Stimulated activated CD4-positive, alpha-beta T cell treated with anti-CD3 and anti-CD28 coated beads, Interleukin-1b, Interleukin-23, amount 100 ng/mL, for 1 hour (primary cell): ENCODE measurements at places on chromosomes 16 and 17.

- no peak for DNase-seq
Measured at GRCh38 chr16:79784007-79784406, 183.5 kb upstream of the MAF start.

GRCh38 chr17:40452216-40452787 is 9.1 kb downstream of the IGFBP4 start:
- DNase-seq = no peak

GRCh38 chr16:49833796-49834530 is 21.9 kb downstream of the ZNF423 start:
- no peak for DNase-seq

- DNase-seq = no peak
Measured at GRCh38 chr16:49439050-49439449, 65.4 kb downstream of the C16orf78 start.

GRCh38 chr17:7717756-7718350 is 309 bp downstream of the DNAH2 start:
- no peak for DNase-seq

- DNase-seq = no peak
Measured at GRCh38 chr17:73820686-73821448, 176.6 kb upstream of the SDK2 start.

DNA sequence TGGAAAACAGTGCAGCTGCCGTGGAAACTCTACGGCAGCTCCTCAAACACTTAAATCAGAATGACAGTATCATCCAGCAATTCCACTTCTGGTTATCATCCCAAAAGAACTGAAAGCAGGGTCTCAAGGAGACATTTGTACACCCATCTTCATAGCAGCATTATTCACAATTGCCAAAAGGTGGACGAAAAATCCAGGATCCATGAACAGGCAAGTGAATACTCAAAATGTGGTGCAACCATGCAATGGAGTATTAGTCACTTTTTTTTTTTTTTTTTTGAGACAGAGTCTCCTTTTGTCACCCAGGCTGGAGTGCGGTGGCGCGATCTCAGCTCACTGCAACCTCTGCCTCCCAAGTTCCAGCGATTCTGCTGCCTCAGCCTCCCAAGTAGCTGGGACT is 10.6 kb upstream of the AATK start:
- no peak for DNase-seq

DNA sequence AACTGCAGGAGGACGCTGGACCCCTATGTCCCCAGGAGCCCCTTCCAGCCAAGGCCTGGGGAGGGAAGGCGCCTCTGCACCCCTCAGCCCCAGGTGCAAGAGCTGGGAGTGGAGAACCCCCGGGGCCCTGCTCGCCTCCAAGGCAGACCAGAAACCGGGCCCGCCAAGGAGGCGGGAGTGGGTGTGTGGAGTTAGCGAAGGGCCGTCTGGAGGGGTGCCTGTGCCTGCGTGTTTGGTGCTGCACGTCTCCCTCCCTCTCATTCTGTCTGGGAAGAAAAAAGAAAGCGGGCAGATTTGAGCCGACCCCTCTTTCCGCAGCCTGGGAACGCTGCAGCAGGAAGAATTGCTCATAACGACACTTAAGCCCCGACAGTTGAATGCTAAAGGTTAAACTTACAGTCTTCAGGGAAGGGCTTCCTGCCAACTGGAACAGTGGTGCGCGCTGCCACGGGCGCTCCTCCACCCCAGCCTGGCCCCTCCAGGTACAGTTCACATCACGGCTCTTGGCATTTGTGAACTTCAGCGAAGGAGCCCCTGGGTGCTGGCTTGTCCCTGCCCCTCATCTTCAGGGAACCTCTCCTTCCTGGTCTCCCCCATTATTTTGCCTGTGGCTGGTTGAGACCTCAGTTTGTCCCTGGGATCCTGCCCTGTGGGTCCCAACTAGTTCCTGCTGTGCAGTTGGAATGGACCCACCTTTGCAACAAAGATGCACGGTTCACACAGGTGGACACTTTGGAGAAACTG is 19.2 kb upstream of the ZFHX3 start:
- no peak for DNase-seq

- DNase-seq = no peak
Measured at GRCh38 chr17:2700491-2701141, 10.9 kb downstream of the CLUH start.

DNA sequence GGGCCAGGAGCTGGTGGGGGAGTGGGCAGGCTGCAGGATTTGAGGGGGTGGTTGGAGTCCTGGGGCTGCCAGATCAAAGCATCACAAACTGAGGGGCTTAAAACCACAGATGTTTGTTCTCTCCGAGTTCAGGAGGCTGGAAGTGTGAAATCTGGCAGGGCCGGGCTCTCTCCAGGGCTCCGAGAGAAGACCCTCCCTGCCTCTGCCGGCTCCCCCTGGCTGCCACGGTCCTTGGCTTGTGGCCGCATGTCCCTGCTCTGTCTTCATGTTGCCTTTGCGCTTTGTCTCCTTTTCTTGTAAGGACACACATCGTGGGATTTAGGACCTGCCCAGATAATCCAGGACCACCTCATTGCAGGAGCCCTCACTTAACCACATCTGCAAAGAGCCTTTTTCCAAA is 139.8 kb upstream of the GSE1 start:
- no peak for DNase-seq

- DNase-seq = no peak
Measured at GRCh38 chr17:49490276-49490675, 4.8 kb upstream of the NGFR start.

GRCh38 chr16:22732400-22732799 is 81.6 kb upstream of the HS3ST2 start:
- DNase-seq = no peak

- DNase-seq = no peak
Measured at GRCh38 chr17:1322480-1322879, 43.0 kb downstream of the TRARG1 start.

GRCh38 chr17:8935191-8935590 is 30.3 kb downstream of the PIK3R5 start:
- no peak for DNase-seq

GRCh38 chr16:55212791-55213190 is 111.2 kb upstream of the IRX6 start:
- DNase-seq = no peak

GRCh38 chr16:47887496-47887895 is 268.3 kb downstream of the ABCC12 start:
- DNase-seq = no peak

DNA sequence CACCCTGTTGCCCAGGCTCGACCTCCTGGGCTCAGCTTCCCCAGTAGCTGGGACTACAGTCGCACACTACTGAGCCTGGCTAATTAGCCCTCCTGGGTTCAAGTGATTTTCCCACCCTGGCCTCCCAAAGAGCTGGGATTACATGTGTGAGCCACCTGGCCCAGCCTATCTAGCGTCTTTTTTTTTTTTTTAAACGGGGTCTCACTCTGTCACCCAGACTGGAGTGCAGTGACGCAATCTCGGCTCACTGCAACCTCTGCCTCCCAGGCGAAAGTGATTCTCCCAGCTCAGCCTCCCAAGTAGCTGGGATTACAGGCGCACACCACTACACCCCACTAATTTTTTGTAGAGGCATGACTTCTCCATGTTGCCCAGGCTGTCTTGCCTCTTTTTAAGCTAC is 33.3 kb downstream of the GLG1 start:
- DNase-seq = no peak

DNA sequence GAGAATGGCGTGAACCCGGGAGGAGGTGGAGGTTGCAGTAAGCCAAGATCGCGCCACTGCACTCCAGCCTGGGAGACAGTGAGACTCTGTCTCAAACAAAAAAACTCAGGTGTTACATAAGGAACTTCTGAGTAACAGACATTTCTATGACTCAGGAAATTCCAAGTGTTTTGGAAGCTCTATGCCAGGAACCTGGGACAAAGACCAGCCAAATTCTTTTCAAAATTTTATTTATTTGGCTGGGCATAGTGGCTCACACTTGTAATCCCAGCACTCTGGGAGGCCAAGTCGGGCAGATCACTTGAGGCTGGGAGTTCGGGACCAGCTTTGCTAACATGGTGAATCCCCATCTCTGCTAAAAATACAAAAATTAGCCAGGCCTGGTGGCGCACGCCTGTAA is 5.2 kb upstream of the SH2B1 start:
- DNase-seq = no peak

- DNase-seq = no peak
Measured at GRCh38 chr17:82981141-82981730, 98.2 kb upstream of the METRNL start.

- DNase-seq = no peak
Measured at GRCh38 chr17:21460358-21460757, 84.2 kb downstream of the KCNJ12 start.

- no peak for DNase-seq
Measured at GRCh38 chr17:5364156-5364555, 55.3 kb downstream of the NUP88 start.

DNA sequence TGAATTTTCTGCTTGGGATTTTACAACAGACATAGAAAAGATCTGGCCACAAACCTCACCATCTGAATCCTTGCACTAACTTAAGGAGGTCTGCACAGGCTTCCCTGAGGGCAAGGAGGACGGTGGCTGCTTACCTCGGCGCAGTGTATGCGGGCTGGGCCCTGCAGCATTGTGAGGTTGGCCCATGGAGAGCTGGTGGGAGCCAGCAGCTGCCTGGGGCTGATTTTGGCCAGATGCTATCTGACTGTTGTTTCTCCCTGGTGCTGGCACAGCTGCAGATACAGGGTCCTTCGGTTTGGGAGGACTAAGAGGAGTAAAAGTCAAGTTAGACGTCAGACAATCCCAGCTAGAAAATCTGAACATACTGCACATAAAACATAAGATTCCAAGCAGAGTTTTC is 79.8 kb downstream of the ARHGAP17 start:
- no peak for DNase-seq

DNA sequence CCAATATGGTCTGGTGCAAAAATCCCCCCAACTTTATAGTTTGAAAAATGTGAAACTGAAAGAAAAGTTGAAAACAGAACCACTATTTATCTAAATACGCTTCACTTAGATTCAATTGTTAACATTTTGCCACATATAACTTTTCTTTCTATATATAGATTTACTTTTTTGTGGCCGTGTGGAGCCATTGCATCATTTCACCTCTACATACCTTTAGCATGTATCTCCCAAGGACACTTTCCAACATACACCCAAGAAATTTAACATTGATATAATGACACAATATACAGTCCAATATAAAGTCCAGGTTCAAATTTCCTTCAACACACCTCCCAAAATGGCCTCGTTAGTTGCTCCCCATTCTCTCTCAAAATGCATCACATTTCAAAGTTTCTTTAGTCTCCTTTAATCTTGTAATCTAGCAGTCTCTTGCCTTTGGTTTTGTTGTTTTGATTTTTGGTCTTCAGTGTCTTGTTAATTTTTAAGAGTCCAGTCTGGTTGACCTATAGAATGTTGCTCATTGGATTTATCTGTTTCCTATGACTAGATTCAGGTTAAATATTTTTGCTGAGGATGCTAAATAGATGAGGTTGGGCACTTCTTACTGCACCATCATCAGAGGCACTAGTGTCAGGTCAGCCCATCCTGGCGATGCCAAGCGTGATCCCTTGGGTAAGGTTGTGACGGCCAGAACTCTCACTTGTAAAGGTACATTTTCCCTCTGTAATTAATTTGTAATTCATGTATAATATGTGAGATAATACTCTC is 64.3 kb upstream of the BCAR1 start:
- no peak for DNase-seq

DNA sequence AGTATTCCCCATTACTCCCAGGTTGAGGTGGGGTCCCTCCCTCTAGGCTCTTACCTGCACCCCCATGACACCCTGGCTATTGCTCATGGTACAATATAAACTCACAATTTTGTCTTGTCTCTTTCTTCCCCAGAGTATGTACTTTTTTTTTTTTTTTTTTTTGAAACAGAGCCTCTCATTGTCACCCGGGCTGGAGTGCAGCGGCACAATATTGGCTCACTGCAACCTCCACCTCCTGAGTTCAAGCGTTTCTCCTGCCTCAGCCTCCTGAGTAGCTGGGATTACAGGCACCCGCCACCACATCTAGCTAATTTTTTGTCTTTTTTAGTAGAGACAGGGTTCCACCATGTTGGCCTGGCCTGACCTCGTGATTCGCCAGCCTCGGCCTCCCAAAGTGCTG is 8.5 kb downstream of the KANSL1 start:
- DNase-seq = no peak

DNA sequence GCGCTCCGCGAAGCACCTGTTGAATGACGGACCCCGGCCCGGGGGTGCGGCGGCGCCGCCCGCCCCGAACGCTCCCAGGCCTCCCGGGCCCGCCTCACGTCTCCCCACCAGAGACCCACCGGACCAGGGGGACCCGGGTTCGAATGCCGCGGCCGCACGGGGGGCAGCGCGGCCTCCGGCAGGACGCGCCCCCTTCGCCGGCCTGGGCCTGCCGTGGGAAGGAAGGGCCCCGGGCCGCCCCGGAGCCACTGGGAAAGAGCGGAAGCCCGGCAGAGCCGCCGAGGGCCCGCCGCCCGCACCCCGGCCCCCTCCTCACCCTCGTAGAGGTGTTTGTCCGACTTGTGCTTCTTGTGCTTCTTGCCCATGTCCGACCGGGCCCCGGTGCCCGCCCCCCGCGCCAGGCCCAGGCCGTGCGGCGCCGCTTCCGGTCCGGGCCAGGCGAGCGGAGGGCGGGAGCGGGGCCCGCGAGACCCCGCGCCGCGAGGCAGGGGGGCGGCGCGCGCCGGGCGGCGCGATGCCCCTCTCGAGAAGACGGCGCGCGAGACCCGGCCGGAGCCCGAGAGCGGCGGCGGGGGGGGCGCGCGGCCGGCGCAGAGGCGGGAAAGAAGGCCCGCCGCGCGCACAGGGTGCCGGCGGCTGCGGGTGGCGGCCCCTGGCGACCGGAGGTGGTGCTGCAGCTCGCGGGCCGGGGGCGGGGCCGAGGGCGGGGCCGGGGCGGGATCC is at the start of gene BRD7:
Gene BRD7 (minus strand): TSS at position 579 of the 723 bp plus-strand sequence. CDS start 214 bp downstream, at position 365.
- DNase-seq = peak; percentile 40

GRCh38 chr17:55710410-55710809 is 12.3 kb downstream of the TMEM100 start:
- DNase-seq = no peak

DNA sequence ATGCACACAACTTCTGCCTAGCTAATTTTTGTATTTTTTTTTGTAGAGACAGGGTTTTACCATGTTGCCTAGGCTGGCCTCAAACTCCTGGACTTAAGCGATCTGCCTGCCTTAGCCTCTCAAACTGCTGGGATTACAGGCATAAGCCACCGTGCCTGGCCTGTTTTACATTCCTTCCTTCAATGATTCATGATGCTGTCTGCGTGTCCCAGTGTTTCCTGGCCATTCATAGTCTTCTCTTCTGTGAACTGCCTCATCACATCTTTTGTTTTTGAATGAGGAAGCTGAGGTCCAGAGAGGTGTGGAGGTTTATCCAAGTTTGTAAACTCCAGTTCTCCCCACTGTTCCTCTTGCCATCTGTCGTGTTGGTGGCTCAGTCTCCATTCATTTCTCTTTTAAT is 64.5 kb upstream of the MED9 start:
- no peak for DNase-seq
